CD4-positive, alpha-beta T cell treated with Interleukin-6 for 4 hours (primary cell): ENCODE measurements at places on chromosomes 13 and 19.

GRCh38 chr19:5134691-5135090 lies 165.8 kb downstream of the KDM4B start:
- no peak for DNase-seq

DNA sequence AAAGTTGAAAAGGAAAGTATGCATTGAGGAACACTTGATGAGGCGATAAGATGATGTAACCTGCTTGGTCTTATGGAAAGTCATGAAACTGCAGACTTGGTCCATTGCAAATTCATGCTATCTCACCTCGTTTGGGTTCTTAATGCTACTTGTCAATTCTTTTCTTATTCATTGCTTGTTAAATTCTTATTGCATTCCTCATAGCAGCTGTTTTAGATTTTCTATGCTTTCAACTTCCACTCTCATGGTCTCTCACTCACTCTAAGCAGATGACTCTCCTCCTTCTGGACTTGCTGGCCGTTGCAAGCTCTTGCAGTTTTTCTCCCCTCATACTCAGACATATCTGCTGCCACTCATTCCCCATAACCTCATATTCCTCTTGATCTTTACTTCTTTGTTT lies 67.8 kb upstream of the CSNK1A1L start:
- DNase-seq: no peak

DNA sequence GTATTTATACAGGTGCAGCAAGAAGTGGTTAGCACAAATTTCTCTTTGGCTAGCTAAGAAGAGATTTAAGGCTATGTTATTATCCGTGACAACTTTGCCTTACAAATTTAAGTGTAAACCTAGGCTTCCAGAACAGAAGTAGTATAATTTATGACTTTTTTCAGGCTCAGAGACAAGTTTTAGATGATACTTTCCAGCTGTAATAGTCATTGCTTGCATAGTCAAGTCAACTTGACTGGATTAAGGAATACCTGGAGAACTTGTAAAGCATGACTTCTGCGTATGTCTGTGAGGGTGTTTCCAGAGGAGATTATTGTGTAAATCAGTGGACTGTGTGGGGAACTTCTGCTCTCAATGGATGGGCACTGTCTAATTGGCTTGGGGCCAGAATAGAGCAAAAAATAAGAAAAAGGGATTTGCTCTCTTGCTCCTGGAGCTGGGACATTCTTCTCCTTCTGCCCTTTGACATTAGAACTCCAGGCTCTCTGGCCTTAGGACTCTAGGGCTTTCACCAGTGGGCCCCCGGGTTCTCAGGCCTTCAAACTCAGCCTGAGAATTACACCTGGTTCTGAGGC lies 33.0 kb downstream of the CYSLTR2 start:
- no peak for DNase-seq

DNA sequence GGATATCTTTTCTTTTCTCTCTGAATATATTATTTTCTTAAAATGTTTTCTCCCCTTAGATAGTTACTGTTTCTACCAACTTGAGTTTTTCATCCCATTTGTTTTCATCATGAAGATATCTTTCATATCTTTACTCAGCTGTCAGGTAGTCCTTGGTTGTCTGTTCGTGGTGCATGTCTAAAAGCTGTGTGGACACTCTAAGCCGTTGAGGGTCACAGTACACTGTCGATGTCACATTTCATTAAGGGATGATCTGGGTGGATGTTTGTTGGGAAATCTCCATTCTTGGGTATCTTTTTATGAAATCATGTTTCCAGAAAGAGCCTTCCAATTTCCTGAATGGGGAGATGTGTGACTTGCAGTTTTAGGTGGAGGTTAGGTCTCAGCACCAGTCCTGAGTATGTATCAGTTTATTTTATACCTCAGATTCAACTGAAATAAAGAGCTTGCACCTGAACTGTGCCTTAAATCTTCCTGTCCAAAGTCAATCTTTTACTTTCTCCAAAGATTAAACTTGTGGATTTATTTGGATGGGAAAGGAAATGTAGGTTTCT lies 23.2 kb downstream of the ZMYM2 start:
- DNase-seq: no peak

- no peak for DNase-seq
Measured at GRCh38 chr19:5605362-5605761, 17.2 kb downstream of the SAFB2 start.

GRCh38 chr19:4555657-4556561 lies 3.6 kb downstream of the SEMA6B start:
- DNase-seq: no peak

DNA sequence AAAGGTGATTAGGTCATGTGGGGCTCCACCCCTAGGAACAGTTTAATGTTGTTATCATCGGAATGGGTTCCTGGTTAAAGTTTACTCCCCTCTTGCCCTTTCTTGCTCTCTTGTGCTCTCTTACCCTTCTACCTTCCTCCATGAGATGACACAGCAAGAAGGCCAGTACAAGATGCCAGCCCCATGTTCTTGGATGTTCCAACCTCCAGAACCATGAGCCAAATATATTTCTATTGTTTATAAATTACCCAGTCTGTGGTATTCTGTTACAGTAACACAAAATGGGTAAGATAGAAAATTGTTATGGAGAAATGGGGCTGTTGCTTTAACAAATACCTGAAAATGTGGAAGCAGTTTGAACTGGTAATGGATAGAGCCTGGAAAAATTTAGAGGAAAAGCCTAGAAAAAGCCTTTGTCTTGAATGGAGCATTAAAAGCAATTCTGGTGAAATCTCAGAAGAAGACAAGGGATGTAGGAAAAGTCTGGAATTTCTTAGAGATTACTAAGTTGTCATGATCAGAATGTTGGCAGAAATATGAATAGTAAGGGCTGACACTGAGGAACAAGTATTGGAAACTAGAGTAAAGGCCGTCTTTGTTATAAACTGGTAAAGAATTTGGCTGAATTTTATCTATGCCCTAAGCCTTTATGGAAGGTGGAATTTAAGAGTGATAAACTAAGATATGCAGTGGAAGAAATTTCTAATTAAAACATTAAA lies 53.5 kb upstream of the TSC22D1 start:
- no peak for DNase-seq

DNA sequence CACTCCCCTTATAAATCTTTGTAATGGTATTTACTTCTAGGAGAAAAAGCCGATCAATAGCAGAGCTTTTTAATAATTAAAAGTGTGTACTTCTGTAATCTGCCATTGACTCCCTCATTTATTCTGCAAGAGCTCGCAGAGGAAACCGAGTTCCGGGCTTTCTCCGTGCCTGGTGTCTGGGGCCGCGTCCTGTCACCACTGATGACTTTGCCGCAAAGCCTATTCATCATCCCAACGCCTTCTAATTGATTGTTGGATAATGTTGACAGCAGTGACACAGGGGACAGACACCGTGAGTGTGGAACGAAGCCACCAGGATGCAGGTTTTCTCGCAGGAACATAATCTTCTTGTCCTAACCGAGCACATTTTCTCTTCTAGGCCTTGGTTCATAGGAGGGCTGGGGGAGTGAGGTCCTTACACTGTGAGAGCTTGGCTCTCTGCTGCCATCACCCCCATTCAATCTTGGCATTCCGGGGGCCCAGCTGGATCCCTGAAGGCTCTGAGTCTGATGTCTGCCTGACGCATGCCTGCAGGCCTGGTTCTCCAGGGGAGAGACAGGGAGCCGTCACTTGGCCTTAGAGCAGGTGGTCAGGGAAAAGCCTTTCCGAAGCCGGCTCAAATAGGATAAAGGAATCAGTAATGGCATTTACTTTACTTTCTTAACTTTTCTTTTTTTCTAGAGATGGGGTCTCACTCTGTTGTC lies 110.3 kb downstream of the KDM4B start:
- no peak for DNase-seq

GRCh38 chr19:12521996-12522395 lies 29.3 kb downstream of the ZNF564 start:
- no peak for DNase-seq

- DNase-seq: no peak
Measured at GRCh38 chr13:73995736-73996135, 138.5 kb downstream of the KLF12 start.

GRCh38 chr13:69633044-69633443 lies 474.6 kb upstream of the ATXN8OS start:
- DNase-seq: no peak

DNA sequence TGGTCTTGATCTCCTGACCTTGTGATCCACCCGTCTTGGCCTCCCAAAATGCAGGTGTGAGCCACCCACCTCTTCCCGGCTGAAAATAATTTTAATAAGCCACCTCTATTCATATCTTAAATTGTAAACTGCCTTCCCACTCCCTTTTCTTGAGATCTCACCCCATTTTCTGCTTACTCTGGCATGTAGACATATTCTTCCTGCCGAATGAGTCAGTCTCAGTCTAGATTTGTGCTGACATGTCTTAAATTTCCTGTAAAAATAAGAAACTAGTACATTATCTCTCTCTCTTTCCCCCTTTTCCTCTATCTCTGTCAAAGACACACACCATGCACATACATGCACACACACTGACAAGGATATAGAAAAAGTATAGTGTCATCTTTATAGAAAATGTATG lies 60.9 kb downstream of the THSD1 start:
- no peak for DNase-seq

DNA sequence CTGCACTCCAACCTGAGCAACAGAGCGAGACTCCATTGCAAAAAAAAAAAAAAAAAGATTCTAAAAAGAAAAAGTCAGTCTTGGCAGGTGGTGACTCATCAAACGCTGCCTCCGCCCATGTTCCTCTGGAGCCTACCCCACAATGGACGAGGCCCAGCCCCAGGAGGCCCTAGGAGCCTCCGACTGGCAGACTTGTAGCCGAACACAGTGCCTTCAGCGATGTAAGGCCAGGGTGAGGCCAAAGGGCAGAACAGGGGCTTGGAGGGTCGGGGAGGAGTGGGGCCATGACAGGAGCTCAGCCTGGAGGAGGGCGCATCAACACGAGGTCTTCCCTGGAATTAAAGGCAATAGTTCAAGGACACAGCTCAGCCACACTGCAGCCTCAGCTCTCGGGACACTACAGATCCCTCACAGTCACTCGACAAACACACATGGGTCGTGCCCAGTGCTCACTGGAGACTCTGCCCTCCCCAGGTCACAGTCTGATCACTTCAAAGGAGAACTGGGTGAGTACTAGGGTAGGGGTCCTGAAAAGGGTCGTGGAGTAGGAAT lies 5.1 kb downstream of the USE1 start:
- DNase-seq: peak; percentile 54

DNA sequence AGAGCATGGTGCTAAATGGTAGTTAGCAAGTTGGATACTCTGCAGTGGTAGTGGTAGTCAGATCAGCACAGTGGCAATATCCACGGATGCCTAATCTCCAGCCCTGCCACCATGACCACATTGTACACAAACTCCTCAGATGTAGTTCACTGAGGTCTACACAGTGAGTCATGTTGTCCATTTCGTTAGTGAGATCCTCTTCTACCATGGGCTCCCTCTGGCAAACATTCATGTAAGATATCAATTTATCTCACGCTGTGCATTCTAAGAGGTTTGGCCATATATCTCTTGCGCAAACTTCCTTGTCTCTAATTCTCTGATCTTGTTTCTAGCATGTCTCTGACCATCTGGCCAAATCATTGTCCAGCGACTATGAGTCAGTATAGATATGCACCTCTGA lies 58.2 kb downstream of the POLR1D start:
- no peak for DNase-seq

GRCh38 chr13:110327051-110327721 lies 20.1 kb downstream of the COL4A2 start:
- no peak for DNase-seq

GRCh38 chr13:70814684-70815083 lies 706.4 kb upstream of the KLHL1 start:
- DNase-seq: no peak

DNA sequence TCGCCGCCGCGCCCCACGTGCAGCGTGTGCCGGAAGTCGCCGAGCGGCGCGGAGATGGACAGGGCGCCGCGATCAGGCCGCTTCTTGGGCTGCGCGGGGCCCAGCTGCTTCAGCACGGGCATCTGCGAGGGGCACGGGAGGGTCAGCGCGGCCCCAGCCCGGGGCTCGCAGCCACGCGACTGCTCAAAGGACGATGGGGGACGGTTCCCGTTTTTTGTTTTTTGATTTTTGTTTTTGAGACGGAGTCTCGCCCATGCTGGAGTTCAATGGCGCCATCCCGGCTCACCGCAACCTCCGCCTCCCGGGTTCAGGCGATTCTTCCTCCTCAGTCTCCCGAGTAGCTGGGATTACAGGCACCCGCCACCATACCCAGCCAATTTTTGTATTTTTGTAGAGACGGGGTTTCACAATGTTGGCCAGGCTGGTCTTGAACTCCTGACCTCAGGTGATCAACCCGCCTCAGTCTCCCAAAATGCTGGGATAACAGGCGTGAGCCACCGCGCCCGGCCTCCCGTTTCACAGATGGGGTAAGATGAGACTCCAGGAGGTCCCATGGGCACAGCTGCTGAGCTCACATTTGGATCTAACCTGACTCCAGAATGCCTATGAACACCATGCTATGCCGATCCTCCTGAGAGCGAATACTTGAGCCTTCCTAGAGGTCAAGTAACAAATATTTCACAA lies 2.0 kb upstream of the LENG9 start:
- DNase-seq: no peak

- no peak for DNase-seq
Measured at GRCh38 chr13:80116107-80116506, 224.8 kb downstream of the SPRY2 start.

GRCh38 chr19:3443840-3444694 lies 36.3 kb downstream of the SMIM24 start:
- no peak for DNase-seq

DNA sequence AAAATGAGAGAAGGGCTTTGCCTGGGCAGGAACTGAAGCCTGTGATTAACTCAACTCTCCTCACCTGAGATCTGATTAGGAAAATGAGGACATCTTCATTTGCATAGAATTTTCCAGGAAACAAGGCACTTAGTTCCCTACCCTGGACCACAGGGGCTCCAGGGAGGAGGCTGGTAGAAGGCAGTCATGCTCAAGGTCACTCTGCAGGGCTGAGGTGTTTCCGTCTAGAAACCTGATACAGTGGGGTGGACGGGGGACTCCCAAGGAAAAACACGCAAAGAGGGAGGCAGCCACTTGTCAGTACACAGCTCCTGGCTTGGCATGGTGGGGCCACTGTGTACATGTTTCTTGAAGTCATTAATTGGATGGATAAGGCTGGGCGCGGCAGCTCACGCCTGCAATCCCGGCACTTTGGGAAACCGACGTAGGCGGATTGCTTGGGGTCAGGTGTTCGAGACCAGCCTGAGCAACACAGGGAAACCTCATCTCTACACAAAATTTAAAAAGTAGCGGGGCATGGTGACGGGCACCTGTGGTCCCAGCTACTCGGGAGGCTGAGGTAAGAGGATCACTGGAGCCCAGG lies 6.0 kb downstream of the KLK14 start:
- DNase-seq: no peak

DNA sequence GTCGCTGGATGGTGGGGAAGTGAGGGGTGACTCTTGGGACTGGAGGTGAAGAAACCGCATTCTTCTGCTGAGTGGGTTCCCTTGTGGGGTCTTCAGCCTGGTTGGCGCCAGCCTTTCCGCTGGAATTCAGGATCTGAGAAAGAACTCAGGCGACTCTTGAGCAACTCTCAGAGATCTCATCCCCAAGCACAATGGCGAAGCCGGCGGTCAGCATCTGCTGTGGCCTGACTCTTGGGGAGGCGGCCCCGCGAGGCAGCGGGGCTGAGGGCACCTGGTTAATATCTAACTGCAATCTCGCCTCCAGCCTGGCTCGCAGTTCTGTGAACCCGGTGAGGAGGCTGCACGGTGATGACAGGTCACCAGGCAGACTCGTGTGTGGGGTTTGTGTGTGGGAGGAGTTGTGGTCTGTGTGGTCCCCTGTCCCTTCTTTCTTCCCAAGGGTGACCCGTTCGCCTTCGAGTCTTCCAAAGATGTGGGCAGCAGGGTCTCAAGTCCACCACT lies 883 bp downstream of the ZNF441 start:
- peak; percentile 26 for DNase-seq

- DNase-seq: no peak
Measured at GRCh38 chr19:10173527-10173926, 21.2 kb downstream of the DNMT1 start.

GRCh38 chr13:24693862-24694471 lies 13.8 kb downstream of the ATP12A start:
- DNase-seq: peak; percentile 51
